ENCODE measurements at places on chromosomes 7 and 10.

GRCh38 chr10:62424026-62424425, 49.9 kb downstream of the ZNF365 start:
- no peak for DNase-seq

DNA sequence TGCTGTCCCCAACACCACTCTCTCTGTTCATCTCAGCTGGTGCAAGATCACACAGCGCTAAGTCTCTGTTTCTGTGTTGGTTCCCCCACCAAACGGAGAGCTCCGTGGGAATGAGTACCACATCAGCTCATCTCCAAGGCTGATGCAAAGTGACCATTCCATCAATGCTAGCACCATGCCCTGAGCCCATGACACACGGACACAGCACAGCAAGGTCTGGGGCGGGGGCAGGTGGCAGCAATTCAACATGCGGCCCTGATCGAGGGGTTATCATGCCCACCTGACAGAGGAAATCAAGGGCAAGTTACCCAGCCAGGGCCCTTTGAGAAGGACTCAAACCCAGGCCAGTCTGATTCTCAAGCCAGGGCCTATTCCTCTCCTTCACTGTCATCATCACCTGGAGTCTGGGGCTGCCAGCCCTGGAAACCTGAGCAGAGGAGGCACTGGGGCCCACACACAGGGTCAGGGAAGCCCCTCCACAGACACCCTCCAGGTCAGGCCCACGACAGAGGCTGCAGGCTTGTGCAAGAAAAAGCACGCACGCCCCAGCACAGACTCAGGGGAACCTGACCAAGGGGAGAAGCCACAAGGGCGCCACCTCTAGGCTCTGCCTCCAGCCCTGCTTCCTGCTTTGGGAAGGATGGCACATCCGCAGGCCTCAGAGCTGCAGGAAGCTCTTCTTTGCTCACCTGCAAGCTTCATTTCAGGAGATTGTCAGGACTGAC, 74.8 kb downstream of the GRID1 start:
- DNase-seq = no peak

DNA sequence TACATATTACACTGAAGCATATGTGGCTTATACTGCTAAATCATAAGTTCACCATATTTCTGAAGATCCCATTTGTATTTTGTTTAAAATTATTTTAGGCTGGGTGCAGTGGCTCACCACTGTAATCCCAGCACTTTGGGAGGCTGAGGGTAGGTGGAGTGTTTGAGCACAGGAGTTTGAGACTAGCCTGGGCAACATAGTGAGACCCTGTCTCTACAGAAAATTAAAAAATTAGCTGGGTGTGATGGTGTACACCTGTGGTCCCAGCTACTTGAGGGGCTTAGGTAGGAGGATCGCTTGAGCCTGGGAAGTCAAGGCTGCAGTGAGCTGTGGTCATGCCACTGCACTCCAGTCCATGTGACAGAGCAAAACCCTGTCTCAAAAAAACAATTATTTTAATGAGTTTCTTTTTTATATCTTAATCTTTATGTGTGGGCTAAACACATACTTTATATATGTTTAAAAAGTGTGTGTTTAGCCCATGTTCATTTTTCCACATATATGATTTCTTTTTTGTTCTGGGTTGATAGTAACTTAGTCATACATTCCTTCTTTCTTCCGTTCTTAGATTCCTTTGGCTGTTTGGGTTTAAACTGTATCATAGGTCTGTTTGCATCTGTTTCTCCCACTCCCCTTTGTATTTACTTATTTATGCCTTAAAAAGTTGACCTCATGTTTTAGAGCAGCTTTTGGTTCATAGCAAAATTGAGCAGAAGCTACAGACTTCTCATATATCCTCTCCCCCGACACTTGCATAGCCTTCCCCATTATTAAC, 33.5 kb downstream of the RSBN1L start:
- no peak for DNase-seq

GRCh38 chr10:132420981-132421846, 24.2 kb downstream of the PWWP2B start:
- no peak for DNase-seq

GRCh38 chr10:93461807-93462178, 20.3 kb downstream of the MYOF start:
- no peak for DNase-seq

DNA sequence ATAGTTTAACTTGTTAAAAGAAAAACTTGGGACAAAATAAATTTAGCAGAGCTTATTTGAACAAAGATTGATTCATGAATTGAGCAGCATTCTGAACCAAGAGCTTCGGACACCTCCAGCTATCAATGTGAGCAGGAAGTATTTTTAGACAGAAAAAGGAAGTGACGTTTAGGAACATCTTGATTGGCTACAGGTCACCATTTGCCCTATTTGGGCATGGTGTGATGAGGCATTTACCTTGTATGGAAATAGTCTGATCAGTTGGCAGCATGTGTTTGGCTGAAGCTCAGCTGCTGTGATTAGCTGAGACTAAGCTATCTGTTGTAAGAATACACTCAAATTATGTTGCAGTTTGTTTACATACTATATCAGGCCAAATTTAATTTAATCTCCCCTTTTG, 185.1 kb downstream of the ATRNL1 start:
- no peak for DNase-seq

GRCh38 chr10:58698777-58699356, 186.2 kb downstream of the BICC1 start:
- DNase-seq = no peak

GRCh38 chr10:31602541-31603234, 283.7 kb downstream of the ZEB1 start:
- DNase-seq = no peak

DNA sequence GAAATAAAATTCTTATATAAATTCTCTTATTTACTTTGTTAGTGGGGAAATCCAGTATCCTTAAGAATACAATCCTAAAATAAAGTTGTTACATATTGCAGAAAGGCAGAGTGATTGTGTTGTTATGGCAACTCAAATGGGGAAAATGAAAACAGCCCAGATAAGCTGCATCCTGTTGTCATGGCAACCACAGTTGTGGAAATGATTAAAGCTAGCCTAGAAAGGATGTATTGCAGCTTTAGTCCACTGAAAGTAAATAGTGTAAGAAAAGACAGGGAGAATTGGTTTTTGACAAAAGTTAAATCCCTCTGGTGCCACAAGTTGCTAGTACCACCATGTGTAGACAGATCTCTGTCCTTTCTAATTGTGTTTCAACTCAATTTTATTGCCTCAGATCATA, 43.2 kb downstream of the BTRC start:
- no peak for DNase-seq

DNA sequence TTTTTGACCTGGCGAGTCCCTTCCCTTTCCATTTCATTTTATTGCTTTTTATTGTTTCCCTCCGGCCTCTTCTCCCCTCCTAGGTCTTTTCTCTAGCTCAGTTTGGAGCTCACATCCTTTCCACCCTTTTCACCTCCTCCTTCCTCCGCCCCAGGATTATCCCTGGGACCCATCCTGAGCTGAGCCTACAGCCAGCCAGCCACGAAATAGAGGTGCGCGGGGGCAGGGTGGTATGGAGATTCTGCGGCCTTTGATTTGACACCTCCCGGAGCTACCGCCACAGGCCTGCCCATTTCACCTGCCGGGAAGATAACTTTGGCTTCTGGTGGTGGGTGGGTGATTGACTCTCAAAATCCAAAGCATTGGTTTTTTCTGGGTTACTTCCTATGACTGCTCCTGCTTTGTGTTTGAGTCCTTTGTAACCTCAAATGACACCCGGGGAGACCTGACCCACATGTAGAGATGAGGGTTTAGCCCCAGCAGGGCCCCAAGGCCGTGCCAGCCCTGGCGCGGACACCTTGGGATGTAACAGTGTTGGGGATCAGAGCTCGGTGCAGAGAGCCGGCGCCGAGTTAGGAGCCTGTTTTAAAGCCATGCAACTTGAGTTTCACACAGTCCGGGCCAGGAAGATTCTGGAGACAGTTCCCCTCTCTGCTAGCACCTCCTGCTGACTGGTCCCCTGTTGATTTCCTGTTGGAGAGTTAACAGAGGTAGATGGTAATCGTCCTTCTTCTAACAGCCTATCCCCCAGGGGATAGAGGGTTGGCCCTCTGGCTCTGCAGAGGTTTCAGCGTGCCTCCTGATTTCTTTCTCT, 1.5 kb downstream of the DUSP5 start:
- DNase-seq = no peak

GRCh38 chr10:119198438-119198837, 8.9 kb upstream of the GRK5 start:
- peak; percentile 36 for DNase-seq

DNA sequence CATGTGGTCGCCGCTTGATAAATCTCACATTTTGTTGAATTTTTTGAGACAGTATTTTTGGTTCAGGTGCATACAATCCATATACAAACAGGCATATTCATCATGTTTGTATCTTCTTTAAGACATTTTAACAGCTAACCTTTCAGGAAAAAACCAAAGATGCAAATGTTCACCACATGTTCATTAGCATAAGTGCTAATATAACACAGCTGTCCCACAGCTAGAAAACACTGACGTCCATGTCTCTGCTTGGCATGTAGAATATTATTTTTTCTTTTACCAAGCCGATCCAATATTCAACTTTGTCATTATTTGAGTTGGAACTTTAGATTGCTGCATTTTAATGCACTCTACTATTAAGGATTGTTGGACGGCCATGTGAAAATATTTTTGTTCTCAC, 31.2 kb downstream of the BMPER start:
- no peak for DNase-seq

- DNase-seq = no peak
Observed at GRCh38 chr10:124486635-124487034, 25.0 kb downstream of the LHPP start.

- DNase-seq = no peak
Observed at GRCh38 chr7:5595545-5596045, 172.0 kb upstream of the TNRC18 start.

DNA sequence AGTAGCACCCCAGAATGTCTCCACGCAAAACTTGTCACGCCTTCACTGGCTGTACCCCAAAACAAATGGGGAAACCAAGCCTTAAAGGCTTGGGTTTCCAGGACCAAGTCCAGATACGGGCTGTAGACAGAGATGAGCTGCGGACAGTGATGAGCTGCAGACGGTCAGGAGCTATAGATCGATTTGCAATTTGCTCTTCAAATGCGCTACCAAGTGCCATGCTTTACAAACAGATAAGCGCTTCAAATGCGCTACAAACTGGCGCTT, 658 bp upstream of the SGCE start:
- no peak for DNase-seq

DNA sequence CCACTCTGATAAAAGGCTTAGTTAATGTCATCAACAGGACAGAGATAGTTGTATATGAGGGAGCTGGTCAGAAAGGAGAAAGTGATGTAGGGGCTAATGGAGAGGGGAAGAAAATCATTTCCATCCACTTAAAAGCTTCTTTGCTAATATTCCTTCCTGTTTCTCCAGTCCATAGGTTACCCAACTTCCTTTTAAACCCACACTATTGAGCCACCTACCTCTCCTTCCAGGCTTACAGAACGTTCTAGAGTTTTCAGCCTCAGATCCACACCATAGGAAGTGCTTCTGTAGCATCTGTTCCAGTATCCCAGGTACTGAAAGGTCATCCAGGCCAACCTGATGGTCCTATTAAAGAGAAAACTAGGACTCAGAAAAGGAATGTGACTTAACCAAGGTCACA, 28.2 kb downstream of the STRIP2 start:
- no peak for DNase-seq

- DNase-seq = no peak
Observed at GRCh38 chr7:38781991-38782390, 127.0 kb downstream of the VPS41 start.

GRCh38 chr7:28729727-28730126, 228.4 kb downstream of the TRIL start:
- DNase-seq = no peak

DNA sequence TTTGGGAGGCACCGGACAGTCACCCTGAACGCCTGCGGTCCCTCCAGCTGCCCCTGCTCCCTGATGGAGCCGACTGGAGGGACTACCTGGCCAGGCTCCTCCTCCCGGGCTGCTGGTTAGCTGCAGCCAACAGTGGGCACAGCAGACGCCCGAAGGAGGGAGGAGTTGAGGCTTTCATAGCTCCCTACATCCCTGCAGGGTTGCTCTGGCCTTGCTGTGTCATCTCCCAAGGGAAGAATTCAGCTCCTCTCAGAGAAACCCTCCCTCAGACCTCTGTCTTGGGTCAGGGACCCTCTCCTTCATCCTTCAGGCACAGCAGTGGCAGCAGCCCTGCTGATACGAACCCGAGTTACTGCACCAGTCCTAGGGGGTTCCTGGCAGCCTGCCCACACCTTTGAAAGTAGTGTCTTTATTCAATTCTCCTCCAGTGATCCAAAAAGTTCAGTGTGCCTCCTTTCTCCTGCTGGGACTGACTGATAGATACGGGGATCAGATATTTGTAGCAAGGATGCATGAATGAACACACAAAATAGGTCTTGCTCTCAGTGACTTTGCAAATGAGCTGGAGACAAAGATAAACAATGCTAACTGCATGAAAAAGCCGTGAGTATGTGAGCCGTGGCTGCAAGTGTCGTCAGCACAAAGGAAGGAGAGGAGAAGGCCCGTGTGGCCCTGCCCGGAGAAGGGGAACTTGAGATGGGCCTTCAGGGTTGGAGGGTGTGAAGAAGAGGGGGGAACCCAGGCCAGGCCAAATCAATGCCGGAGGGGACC, 136.6 kb downstream of the PRKAG2 start:
- DNase-seq = no peak

- no peak for DNase-seq
Observed at GRCh38 chr7:135647755-135648154, 14.6 kb upstream of the STMP1 start.

DNA sequence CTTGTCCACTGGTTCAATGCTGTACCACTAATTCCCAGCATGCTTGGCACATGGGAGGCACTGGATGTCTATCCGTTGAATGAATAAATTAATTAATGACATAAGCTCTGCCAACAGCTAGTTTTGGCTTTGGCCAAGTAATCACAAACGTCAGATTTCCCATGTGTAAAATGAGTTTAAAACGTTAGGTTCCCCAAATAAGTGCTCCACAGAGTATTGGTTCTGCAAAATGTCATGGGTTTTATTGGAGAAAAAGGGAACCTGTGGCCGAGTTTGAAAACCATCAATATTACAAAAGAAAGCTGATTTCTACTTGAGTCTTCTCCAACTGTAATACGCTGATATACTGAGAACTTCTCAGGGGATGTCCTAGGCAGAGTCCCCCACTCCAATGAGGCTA, 23.2 kb downstream of the ELMO1 start:
- no peak for DNase-seq

DNA sequence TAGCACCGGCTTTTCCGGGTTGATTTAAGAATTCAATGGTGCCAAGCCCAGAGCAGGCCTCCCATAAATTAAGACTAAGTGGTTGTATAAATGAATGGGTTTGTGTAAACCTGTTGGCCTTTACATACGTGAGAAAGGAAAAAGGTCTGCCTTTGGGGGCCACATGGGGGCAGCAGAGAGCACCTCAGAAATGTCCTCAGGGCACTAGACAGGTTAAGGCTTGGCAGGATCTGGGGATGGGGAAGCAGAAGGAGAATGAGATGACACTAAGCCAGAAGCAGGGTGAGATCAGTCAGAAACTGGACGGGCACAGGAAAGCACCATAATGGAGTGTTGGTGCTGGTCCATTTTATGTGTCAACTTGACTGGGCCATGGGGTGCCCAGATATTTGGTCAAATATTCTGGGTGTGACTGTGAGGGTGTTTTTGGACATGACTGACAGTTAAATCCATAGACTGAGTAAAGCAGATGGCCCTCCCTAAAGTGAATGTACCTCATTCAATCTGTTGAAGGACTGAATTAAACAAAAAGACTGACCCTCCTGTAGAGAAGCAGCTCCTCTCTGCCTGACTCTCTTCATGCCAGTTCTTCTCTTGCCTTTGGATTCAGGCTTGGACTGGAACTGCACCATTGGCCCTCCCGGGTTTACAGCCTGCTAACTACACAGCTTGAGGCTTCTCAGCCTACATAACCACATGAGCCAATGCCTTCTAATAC, 58.9 kb downstream of the FRMPD2 start:
- DNase-seq = peak; percentile 8

- DNase-seq = no peak
Observed at GRCh38 chr10:11602919-11603523, 8.4 kb downstream of the USP6NL start.

Data from activated CD4-positive, alpha-beta T cell treated with anti-CD3 and anti-CD28 coated beads, Interleukin-2, amount 50 U/mL, for 4 hours (primary cell).